ENCODE measurements at places on chromosomes 7 and 10.

DNA sequence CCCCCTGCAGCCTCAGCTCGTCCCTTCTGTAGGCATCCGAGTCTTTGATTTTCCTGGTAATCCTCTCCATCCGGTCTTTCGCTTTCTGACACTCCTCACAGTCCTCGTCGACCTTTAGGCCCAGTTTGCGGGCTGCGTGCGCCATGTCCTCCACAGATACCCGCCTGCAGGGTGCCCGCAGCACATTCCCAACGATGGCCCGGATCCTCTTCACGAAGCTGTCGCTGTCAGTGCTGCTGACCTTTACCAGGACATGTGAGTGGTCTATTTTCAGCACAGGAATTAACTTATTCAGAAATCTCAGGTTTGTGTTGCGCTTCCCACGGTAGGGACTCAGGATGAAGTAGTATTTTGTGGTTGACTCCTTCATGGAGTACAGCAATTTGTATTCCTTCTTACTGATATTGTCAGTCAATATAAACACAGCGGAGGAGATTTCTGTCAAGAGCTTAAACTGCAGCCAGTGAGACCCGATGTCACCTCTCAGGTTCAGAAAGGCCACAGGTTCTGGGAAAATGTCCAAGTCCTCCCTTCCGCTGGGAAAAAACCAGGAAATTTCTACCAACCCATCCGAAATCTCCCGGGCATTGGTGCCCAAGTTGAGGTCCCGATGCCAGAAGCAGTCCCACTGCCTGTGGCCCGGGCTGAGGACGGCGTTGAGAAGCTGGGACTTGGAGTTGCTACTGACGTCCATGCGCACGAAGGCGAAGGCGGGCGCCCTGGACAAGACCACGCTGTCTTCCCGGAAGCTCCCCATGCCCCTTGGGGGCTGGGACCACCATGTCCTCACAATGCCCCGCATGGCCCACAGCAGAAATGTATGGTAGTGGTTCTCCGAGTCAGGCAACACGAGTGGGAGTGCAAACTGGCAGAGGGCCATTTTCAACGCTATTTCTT is 8.9 kb upstream of the MRPS24 start:
- no peak for DNase-seq

- no peak for DNase-seq
Observed at GRCh38 chr10:5526691-5527331, 2.0 kb downstream of the CALML3 start.

GRCh38 chr7:5243261-5243660 is 39.5 kb upstream of the SLC29A4 start:
- DNase-seq = no peak

GRCh38 chr10:132511121-132512051 is 26.2 kb upstream of the INPP5A start:
- no peak for DNase-seq

- DNase-seq = no peak
Observed at GRCh38 chr7:148035950-148036349, 554.6 kb upstream of the C7orf33 start.

GRCh38 chr10:95392217-95392584 is 101.4 kb upstream of the PDLIM1 start:
- DNase-seq = no peak

DNA sequence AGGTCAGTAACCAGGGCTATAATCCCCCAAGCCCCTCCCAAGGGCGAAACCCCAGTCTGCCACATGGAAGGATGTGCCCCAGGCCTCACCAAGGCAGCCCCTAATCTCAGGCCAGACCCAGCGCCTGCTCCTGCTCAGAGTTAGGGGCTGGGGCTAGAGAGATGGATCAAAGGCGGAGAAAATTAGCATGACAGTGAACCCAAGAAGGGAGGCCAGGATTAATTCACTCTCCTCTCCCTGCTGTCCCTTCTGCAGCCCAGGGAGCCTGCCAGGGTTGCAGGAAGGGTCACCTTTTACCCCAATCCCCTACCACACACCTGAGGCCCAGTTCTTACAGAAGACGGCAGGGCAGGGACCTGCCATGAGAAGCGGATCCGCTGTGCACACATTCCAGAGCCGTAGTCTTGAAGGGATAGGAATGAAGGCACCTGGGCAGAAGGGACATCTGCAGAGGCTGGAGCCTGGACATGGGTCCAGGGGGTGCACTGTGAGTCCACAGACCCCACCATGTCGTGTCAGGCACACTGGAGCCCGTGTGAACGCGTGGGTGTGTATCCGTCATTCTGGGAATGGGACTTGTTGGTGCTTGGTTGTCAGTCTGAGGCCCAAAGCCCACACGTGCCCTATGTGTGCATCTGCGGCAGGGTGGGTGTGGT is 11.9 kb upstream of the ZMIZ1 start:
- DNase-seq = no peak

DNA sequence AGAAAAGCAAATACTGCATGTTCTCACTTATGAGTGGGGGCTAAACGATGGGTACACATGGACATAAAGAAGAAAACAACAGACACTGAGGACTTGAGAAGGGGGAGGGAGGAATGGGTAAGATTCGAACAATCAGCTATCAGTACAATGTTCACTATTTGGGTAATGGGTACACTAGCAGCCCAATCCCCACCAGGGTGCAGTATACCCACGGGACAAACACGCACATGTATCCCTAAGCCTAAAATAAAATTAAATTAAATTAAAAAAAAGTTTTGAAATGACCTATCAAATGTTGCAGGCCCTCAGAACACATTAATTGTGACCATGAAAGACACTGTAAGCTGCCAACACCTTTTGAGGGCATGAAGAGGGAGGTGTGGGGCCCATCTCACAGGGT is 316.0 kb downstream of the WDR37 start:
- no peak for DNase-seq

- DNase-seq = no peak
Observed at GRCh38 chr10:79488870-79489269, 23.5 kb upstream of the EIF5AL1 start.

DNA sequence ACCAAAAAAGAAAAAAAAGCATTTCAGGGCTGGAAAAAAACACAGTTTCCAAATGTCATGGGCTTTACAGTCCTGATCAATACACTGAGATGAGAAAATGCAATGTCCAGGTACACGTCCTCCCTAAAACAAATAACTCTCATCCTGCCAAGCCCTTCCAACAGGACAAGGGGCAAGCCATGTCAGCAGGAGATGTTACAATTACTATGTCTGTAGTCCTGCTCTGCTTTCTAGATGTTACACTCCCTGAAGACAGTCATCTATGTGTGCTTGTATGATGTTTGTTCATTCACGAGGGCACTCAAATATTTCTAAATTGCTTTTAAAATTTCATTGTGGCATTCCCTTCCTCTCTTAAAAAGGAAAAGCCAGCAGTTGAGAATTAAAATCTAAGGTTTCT is 103.2 kb downstream of the SORBS1 start:
- DNase-seq = no peak

DNA sequence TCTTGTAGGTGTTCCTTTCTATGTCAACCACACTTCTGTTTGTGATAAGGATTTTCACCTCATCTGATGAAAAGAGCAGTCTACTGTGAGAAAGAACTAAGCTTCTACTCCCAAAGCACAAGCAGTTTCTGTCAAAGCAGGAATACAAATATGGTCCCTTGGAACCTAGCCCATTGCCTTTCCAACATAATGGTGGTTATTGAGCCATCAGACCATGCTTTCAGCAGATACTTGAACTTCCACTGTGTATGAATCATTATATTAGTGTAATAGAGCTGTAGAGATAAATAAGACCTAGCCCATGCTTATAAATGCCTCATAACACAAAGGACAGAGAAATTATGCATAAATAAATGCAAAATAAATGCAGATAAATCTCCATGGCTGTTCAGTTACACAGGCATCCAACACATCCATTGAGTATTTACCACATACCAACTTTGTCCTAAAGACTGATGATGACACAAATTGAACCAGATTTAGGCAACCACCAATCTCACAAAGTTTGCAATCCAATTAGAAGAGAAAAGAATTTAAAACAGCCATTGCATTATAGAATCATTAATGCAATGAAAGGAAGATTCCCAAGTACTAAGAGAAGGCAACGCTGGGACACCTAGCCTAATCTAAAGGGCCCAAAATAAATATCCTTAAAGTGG is 729.4 kb upstream of the C7orf33 start:
- DNase-seq = no peak

GRCh38 chr7:143979359-143979758 is 20.8 kb upstream of the OR6B1 start:
- DNase-seq = no peak

GRCh38 chr7:7562736-7563135 is 3.9 kb upstream of the MIOS start:
- no peak for DNase-seq

DNA sequence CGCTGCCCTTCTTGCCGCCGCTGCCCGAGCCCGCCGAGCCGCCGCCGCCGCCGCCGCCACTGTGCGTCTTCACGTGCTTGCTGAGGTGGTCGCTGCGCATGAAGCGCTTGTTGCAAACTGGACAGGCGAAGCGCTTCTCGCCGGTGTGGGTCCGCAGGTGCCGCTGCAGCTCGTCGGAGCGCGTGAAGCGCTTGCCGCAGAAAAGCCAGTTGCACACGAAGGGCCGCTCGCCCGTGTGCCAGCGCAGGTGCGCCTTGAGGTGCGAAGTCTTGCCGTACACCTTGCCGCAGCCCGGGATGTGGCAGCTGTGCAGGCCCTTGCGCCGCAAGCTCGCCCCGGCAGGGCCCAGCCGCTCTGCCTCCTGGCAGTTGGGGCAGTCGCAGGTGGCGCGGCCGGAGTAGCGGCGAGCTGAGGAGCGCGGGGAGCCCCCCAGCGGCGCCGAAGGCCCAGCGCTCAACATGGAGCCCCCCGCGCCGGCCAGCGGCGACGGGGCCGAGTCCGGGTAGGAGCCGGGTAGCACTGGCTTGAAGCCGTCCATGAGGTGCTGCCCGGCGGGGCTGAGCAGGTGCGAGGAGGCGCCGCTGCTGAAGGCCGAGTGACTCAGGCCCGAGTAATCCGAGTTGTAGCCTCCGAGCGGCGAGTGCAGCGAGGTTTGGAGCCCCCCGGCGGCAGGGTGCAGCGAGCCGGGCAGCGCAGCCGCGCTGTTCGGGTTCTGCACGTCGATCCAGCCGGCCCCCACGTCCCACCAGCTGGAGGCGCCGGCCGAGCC is 2.1 kb downstream of the SP8 start:
- DNase-seq = no peak

DNA sequence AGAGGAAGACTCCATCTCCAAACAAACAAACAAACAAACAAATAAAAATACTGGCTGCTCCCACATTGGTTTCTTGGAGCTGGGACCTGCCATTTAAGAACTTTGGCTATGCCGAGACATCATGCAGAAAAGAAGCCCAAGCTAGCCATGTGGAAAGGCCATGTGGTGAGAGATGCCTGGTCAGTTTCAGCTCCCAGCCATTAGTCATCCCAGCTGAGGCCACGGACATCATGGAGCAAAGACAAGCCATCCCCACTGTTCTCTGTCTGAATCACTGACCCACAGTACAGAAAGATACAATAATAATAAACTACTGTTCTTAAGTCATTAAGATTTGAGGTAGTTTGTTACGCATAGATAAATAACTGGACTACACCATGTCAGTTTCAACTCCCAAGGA is 70.0 kb upstream of the PCBD1 start:
- no peak for DNase-seq

DNA sequence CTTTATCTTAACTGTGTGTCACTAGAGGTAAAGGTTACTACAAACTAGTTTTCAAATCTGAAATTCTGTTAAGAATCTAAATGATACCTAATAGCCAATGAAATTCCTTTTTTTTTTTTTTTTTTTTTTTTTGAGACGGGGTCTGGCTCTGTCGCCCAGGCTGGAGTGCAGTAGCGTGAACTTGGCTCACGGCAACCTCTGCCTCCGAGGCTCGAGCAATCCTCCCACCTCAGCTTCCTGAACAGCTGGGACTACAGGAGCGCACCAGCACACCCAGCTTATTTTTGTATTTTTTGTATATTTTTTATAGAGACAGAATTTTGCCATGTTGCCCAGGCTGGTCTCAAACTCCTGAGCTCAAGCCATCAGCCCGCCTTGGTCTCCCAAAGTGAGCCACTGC is 160.3 kb upstream of the NEBL start:
- DNase-seq = no peak

DNA sequence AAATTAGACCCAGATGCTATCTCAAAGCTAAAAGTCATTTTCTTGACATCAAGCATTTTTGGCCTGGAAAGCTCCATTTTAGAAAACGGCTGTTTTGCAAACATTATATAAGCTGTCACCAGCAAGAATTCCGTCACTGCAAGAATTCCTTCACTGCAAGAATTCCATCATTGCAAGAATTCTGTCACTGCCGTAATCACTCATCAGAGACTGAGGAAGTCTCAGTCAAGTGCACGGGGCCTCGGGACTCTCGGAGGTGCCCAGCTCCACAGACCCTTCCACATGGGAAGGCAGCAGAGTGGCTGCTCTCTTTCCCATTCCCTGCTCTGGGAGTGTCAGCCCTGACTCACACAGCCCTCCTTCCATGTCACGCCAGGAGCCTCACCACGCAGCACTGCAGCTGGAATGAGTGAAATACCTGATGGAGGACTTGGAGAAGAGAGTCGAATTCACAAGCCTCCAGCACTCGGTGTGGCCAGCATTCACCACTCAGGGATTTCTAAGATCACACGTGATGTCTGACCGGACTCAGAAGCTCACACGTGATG is 168.3 kb downstream of the PTPRN2 start:
- DNase-seq = no peak

DNA sequence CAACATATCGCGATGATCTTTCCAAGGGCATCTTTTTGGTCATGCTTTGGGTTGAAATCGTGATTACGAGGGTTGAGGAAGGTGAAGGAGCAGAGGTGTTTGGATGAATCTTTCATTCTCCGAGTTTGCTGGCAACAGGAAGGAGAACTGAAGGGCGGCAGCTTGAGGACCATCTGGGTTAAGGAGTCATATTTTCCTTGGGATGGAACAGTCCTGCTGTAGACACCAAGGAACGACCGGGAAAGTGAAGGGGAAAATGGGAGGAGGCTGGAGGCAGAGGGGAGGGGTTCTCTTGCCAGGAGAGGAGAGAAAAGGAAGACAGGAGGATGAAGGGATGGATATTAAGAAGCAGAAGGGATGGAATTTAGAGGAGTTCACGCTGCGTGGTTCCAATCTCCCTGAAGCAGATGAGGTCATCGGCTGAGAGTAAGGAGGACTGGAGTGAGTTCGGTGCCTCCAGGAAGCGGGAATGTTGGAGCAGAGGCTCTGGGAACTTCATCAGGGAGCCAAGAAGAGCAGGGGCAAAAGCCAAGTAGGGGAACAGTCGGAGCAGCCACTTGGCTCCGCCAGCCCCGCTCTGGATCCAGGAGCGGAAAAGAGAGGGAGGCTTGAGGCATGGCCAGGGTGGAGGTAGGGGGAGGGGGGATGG is 116.6 kb upstream of the GALNT17 start:
- no peak for DNase-seq

GRCh38 chr10:132859084-132859855 is 73.3 kb upstream of the NKX6-2 start:
- DNase-seq = no peak

DNA sequence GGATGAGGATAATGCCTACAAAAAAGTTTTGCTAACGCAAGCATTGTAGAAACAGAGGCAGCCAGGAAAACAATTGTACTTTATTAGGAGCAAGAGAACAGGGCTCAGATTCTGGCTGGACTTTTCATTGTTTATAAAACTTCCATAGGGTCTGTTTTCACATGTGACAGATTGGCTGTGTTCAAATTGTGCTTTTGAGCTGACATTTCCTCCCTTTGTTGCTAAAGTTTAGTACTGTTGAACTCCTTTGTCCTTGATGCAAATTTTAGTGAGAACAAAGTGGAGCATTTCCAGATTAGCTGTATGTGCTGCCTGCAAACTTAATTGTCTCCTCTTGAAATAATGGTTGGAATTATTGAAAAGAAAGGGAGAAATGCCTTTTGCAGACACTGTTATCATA is 221.0 kb upstream of the FZD1 start:
- no peak for DNase-seq

All from bone marrow (tissue), 2 donors.